ENCODE measurements at places on chromosomes 4 and X.

GRCh38 chr4:32858971-32859370, 2138.8 kb downstream of the PCDH7 start:
- no peak for DNase-seq

GRCh38 chrX:69424161-69424560, 80.0 kb upstream of the NALF2 start:
- DNase-seq, result no peak

- DNase-seq, result no peak
Observed at GRCh38 chrX:155313766-155314165, 20.6 kb downstream of the CLIC2 start.

DNA sequence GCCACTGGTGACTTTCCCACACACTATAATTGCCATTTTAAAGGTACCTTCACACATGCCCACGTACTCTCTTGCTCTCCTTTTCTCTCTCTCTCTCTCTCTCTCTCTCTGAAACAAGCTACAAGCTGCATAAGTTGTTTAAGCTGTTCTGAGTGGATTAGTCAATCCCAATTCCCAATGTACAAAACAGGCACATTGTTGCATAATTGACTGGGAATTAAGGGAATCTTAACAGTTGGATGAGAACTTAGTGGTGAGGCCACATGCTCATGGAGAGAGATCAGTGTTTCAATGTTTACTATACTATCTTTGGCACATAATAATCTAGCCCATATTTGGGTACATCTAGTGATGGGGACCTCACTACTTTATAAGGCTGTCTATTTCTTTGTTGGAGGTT, 123.3 kb downstream of the ARHGEF9 start:
- DNase-seq, result no peak

GRCh38 chr4:108834835-108835384, 72.1 kb upstream of the ETNPPL start:
- no peak for DNase-seq

GRCh38 chr4:34108391-34108790, 2135.9 kb downstream of the ARAP2 start:
- no peak for DNase-seq

GRCh38 chr4:24392613-24393012, 191.7 kb downstream of the DHX15 start:
- no peak for DNase-seq

GRCh38 chr4:140497747-140498636, at the start of gene MGAT4D:
MGAT4D (minus strand) TSS chr4:140498293; CDS start chr4:140498222, 71 bp downstream.
- DNase-seq, result no peak

- no peak for DNase-seq
Observed at GRCh38 chrX:103439161-103439560, 62.8 kb downstream of the BEX3 start.

- no peak for DNase-seq
Observed at GRCh38 chr4:7808752-7809151, 130.9 kb downstream of the AFAP1 start.

DNA sequence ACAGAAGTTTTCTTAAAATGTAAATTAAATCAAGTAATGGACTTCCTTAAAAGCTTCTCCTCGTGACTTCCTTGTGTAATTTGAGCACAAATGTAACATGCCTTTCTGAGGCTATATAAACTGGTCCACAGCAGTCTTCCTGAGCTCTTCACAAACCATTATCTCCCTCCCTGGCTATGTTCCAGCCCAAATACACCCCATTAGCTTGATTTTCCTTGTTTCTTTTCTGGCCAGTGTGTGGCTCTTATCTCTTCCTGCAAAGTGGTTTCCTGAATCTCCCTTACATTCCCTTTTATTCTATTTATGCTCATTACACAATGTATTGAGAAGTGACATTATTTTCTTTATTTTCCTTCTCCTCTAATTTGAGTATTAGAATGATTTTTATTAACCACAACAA, 1085.3 kb upstream of the PCDH10 start:
- no peak for DNase-seq

- no peak for DNase-seq
Observed at GRCh38 chr4:140609548-140610425, 41.0 kb upstream of the UCP1 start.

DNA sequence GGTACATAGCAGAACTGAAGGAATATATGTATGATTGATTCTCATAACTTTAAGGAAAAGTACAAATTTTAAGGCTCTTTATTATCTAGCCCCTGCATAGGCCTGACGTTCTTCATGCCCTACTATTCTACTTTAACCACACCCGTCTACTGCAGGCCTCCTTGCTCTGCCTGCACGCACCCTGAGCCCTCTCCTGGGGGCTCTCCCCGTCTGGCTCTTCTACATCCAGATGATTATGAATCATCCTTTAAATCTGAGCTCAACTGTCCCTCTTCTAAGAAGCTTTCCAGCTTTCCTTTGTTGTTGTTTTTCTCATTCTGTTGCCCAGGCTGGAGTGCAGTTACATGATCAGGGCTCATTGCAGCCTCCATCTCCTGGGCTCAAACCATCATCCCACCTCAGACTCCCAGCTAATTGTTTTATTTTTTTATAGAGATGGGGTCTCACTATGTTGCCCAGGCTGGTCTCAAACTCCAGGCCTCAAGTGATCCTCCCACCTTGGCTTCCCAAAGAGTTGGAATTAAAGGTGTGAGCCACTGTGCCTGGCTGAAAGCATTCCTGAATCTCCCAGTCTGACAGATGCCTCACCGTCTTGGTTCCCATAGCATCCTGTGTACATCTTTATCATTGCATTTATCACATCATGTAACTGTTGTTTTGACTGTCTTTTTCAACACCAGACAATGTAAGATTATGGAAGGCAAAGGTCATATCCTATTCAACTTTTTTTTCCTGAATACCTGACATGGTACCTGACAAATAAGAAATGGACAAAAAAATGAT, 89.2 kb downstream of the WDFY3 start:
- no peak for DNase-seq

DNA sequence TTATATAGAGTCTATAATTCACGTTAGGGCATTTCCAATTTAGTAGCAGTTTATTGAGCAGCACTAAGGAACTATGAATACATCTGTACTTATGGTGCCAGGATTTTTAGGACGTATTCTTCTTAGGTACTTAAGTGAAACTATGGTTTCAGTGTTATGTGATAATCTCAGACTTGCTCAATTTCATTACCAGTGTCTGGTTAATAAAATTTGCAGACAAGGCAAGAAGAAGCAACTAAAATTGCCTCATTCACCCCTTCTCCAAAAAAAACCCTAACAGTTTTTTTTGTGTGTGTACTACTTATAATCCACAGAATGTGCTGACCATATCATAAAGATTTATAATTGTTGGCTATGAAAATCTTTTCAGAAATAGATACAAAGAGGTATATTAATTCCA, 6.0 kb upstream of the CXCL10 start:
- no peak for DNase-seq

DNA sequence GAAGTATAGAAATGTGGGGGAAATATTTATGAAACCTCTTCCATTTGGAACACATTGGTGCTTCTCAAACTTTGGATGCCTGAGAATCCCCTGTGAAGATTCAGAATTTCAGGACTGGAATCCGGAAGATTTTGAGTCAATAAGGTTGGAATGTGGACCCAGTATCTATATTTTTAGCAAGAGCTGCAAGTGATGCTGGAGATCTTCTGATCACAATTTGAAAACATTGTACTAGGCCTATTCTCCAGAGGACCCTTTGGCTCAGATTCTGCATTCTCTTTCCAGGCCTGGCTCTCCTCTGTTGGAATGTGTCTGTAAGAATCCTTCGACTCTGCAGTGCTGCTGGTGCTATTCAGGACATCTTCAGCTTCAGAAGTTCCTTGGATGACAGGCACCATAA, 2.4 kb upstream of the PKD2 start:
- no peak for DNase-seq

GRCh38 chr4:163109967-163110366, 56.7 kb downstream of the NAF1 start:
- no peak for DNase-seq

- no peak for DNase-seq
Observed at GRCh38 chr4:53748328-53748772, 157.1 kb upstream of the LNX1 start.

- no peak for DNase-seq
Observed at GRCh38 chr4:155521382-155521781, 144.6 kb upstream of the MAP9 start.

- no peak for DNase-seq
Observed at GRCh38 chr4:95761426-95761825, 78.5 kb upstream of the PDHA2 start.

- DNase-seq, result no peak
Observed at GRCh38 chr4:174317531-174317930, 33.8 kb downstream of the CEP44 start.

- no peak for DNase-seq
Observed at GRCh38 chrX:1093586-1094421, 118.6 kb downstream of the CRLF2 start.

DNA sequence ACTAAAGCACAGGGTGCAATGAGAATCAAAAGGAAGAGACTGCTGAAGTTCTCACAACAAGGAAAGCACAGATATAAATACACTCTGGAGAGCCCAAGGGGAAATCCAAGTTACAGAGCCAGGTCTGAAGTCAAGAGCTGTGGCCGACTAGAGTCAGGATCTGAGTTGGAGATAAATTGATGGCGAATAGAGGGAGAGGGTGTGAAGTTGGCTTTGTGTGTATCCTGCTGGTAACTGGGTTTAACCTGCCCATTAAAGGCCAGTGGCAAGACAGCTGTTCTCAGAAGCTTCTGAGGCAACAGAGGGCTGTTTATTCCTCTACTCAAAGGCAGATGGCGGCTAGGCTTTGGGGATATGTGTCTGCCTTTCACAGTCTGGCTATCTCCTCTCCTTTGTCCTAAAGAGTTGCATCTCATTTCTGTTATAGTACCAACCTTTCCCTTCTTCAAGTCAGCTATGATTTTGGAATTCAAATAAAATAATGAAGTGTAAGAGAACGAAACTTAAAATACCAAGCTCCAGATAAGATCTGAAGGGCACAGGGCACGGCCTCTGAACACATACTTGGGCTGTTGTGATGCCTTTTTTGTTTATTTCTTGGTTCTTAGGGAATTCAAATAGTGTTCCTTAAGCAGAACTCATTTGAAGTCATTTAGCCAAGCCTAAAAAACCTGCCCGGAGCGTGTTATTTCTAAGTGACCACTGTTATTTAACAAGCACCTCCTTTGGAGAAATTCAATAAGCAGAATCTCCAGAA, 142.1 kb downstream of the APBB2 start:
- no peak for DNase-seq

GRCh38 chr4:174324236-174324635, 40.5 kb downstream of the CEP44 start:
- no peak for DNase-seq

- no peak for DNase-seq
Observed at GRCh38 chr4:11415409-11416070, 13.2 kb downstream of the HS3ST1 start.

- DNase-seq, result no peak
Observed at GRCh38 chr4:24298911-24299310, 285.4 kb downstream of the DHX15 start.

- no peak for DNase-seq
Observed at GRCh38 chrX:43703211-43703791, 47.2 kb downstream of the MAOA start.

- DNase-seq, result no peak
Observed at GRCh38 chrX:42129022-42129940, 205.9 kb upstream of the CASK start.

DNA sequence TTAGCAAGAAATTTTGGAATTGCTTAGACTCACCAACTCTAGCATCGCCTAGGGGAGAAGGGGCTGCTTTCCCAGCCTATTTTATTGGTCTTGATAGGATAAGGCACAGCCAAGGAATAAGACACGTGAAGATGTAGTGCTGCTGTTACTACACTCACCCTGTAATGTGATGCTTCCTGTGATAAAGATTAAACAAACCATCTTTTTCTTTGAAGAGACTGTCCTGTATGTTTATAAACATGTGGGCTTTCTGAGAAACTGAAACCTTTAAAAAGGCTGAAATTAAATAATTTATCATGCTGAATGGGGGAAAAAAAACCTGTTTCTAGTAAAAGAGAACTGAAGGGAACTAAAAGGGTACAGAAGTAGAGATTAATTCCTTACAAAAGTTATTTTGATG, 13.2 kb downstream of the TAPT1 start:
- DNase-seq, result no peak

DNA sequence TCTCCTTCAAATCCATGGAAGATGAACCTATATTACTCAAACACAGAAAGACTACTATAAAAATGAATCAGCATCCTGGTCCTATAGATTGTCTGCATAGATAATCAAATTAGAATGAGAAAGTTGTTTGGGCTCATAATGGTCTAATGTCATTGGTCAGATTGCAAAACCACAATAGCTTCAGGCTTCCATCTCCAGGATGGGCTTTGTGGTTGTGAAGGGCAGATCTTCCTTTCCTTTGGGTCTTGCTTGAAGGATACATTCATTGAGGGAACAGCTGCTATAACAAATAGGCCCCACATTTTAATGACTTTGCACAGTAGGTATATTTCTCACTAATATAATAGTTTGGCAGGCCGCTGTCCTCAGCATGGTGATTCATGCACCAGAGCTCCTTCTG, 94.3 kb downstream of the REPS2 start:
- no peak for DNase-seq

- DNase-seq, result no peak
Observed at GRCh38 chr4:159305129-159305528, 202.2 kb downstream of the RAPGEF2 start.

GRCh38 chr4:173211838-173212237, 43.2 kb downstream of the GALNT7 start:
- no peak for DNase-seq

DNA sequence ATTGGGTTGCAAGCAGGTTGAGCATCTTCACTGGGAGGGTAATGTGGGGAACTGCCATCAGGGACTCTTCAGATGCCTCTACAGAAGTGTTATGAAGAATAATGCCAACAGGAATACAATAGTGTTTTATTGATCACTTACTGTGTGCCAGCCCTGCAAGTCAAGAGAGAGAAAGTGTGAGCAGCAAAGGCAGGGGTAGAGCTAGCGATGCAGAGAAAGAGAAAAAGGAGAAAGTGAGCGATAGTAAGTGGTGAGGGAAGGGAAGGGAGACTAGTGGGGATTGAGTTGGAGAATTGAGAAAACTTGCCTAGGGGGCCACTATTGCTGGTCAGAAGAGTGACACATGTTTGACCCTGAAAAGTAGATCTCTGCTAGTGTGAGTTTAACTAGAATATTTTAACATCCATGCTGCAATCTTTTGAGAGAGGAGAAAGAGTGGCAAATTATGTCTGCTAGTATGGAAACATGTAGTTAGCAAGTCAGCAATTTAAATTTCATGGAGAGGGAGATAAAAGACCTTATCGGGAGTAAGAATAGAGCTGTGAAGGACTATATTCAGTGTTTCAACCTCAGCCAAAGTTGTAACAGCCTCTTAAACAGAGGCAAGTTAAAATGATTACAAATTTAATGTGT, 12.2 kb downstream of the AFF1 start:
- DNase-seq, result no peak

GRCh38 chr4:131613086-131613823, 1535.8 kb upstream of the PCDH10 start:
- no peak for DNase-seq

GRCh38 chr4:166087569-166087968, 214.5 kb downstream of the TLL1 start:
- no peak for DNase-seq

DNA sequence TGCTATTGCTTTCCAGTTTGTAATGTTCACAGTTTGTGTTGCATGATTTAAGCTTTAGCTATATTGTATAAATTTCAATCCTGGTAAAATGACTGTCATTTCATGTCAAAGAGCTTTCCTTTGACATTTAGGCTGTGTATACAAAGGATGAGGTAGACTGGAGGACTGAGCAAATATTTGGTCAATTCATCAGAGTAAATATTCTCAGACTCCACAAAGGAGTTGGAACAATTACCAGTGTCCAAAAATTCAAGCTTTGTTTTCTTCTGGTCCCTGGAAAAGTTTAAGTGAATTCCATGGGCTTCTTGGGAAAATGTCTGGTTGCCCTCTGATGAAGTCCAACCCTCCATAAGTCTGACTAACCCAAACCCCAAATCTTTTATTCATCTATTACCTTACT, 682.4 kb downstream of the DACH2 start:
- DNase-seq, result no peak

Data from stimulated activated CD8-positive, alpha-beta memory T cell treated with anti-CD3 and anti-CD28 coated beads, Interleukin-7, amount 100 ng/mL, for 24 hours (primary cell).